ENCODE measurements at places on chromosomes 2 and 18.

- DNase-seq: no peak
Observed at GRCh38 chr2:30336084-30336483, 104.8 kb downstream of the LBH start.

DNA sequence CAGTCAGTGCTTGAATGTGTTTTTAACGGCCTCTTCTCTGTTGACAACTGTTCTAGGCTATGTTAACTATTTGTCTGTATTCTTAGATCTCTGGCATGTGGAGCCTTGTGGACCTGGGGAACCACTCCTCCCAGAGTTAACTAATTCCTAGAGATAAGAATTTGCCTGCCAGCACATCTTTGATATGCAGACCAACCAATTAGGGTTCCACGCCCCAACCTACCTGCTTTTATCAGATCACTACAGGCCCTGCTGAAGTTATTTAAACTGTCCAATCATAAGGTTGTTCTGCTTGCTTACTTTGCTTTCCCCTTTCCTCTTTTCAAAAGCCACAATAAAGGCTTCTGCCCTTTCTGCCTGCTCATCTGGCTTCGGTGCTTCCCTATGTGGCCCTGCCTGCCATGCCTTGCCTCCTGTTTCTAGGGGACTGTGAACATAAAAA, 8.5 kb upstream of the CYBRD1 start:
- DNase-seq: no peak

DNA sequence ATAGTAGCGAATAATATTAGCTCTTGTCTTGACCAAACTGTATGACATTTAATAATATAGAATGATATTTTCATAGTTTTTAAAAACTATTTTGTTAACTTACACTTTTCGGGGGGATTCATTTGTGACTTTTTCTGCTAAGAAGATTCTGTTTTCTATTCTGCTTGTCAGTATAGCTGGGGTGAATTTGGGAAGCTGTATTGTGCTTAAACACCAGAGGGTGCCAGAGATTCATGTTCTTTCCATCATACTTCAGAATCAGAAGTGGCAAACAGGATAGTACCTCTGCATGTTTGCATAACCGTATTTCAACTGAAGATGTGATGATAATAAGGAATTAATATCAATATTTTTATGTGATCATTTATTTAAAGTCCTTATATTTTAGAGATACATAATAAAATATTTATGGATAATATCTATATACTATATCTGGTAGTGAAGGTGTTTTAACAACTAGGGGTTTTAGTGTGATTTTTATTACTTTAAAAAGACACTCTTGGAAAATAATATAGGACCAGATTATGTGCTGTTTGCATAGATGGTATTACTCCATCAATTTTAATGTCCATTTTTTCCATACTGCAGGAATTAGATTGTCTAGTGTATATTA, 81.0 kb downstream of the TAF4B start:
- DNase-seq: peak; percentile 51

DNA sequence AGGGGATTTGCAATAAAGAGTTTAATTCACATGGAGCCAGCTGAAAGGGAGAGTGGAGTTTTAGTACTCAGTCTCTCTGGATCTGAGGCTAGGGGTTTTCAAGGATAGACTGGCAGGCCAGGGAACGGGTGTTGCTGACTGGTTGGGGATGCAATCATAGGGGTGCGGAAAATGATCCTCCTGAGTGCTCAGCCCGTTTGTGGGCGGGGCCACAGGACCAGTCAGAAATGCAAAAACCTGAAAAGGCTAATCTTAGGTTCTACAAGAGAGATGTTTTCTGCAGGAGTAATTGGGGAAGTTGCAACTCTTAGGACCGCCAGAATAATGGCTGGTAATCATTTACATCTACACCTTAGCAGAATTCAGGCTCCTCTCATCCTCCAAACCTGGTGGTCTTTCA, 2.5 kb downstream of the NFU1 start:
- DNase-seq: no peak

GRCh38 chr2:56053679-56054078, 130.1 kb upstream of the EFEMP1 start:
- no peak for DNase-seq

DNA sequence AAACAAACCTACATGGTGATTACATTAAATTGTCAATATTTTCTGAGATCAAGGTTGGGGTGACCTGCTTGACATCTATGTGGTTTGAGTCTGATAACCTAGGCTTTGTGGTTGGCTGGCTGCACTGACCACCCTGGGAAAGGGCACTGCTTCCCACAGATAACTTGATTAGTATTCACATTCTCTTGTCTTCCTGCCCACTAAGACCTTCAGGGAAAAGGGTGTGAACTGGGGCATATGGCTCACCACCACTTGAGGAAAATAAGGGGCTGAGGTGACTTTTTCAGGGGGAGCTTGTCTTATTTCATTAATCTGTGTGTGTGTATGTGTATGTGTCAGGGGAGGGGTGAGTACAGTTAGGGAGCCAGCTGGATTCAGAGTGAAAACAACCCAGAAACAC, 1.5 kb downstream of the SMYD1 start:
- no peak for DNase-seq

GRCh38 chr2:143954186-143954585, 565.7 kb downstream of the ZEB2 start:
- DNase-seq: no peak

- peak; percentile 35 for DNase-seq
Observed at GRCh38 chr2:45585267-45585861, 25.7 kb downstream of the SRBD1 start.

- peak; percentile 61 for DNase-seq
Observed at GRCh38 chr2:172095905-172096625, 6.6 kb downstream of the DLX2 start.

GRCh38 chr2:128769457-128770142, 450.9 kb upstream of the HS6ST1 start:
- no peak for DNase-seq

- DNase-seq: no peak
Observed at GRCh38 chr2:131827481-131828163, 299.9 kb downstream of the CCDC74A start.

DNA sequence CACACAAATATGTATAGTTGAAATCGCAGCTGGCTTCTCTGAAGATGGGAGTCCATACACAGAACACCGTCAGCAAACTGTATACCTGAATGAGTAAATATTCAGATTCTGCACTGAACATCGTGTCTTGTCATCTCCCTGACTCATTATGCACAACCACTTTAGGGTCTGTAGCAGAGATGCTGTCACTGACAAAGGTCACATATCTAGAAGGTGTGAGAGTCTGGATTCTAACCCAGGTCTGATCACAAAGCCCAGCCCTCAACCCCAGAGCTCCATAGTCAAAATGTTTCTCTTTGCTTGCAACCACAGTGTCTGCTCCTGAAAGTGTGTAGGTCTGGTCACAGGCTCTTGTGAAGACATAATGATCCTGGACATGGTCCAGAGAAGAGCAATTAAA, 78.3 kb upstream of the PAX8 start:
- DNase-seq: no peak

- no peak for DNase-seq
Observed at GRCh38 chr2:109299536-109299935, 170.5 kb downstream of the SH3RF3 start.

DNA sequence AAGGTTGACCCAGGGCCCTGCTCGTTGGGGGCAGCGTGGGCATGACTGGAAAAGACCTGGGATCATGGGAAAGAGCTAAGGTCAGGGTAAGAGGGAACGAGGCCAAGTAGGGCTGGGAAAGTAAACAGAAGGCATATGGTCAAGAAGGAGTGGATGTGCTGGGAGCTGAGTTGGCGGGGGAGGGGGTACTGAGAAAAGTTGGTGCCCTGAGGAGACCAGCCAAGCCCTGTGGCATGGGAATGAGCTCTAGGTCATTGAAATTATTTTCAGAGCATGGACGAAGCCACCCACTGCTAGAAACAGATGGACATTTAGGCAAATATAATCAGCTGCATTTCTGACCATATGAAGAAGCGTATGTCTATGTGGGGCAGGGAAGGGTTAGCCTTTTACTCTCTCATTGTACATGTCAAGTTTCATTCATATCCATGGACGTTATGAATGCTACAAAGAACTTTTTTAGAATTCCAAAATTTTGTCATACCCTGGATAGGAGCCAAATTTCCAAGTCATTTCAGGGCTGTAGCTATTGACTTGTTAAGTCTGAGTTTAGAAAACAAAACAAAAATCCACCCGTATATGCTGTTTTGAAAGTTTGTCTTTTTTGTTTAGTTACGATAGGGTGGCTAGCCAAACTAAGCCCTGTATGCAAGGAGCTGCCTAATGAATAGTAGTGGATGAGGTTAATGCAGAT, 19.1 kb downstream of the MAPRE2 start:
- no peak for DNase-seq

DNA sequence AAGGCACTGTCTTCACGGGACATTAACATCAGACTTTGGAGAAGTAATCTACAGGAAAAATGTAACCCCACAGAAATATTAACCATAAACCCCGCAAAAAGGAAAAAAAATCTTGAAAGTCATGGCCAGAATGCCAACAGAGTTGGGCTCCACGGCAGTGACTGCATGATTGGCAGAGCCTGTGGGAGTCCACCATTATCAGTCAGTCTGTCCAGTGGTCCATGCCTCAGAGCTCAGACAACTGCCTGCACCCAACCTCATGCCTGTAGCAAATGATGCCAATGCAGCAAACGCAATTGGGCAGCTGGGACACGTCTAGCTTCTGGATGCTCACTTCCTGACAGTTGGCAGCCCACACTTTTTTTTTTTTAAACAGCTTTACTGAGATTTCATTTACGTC, 5.1 kb upstream of the PPIG start:
- no peak for DNase-seq

DNA sequence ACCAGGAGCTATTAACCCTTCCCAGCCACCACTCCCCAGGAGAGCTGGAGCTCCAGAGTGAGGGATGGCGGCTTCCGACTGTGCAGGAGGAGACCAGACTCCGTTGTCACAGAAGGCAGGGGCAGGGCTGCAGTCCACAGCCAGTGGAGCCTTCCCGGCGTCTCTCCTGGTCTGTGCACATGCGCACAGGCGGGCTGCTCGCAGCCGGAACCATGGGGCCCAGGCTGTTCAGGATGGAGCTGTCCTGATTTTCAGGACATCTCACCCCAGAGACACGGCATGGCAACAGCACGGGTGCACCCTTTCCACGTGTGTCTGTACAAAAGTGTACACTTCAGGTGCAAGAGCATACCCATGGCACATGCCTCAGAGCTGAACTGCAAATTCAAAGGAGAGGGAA, 28.9 kb downstream of the EIPR1 start:
- no peak for DNase-seq

GRCh38 chr18:9173770-9174233, 37.2 kb downstream of the ANKRD12 start:
- DNase-seq: no peak

GRCh38 chr18:63271881-63272299, 47.7 kb downstream of the BCL2 start:
- no peak for DNase-seq

GRCh38 chr2:240319221-240319854, 116.1 kb upstream of the GPC1 start:
- DNase-seq: no peak

GRCh38 chr2:233446121-233446520, 91.8 kb downstream of the DGKD start:
- no peak for DNase-seq

- peak; percentile 38 for DNase-seq
Observed at GRCh38 chr2:175080479-175080878, 75.3 kb upstream of the CHN1 start.

DNA sequence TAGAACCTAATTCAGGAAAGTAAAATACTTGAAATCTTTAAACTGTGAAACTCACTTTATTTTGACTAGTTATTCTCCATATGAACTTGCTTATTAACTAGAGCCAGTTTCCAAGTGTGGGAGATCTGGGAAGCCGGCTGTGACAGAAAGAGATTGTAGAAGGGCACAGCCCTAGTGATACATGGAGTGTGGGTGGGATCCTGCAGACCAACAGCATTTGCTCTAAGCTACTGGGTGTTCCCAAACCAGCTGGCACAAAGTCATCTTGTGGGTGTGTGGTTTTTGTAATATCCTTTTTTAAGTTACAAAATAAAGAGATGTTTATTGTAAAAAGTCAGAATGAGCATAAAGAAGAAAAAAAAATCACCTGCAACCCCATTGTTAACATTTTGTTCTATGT, 3.4 kb downstream of the DUSP19 start:
- DNase-seq: no peak
